ENCODE measurements at places on chromosomes 7 and 10.

- no peak for DNase-seq
Observed at GRCh38 chr10:5776881-5777197, 36.4 kb downstream of the GDI2 start.

DNA sequence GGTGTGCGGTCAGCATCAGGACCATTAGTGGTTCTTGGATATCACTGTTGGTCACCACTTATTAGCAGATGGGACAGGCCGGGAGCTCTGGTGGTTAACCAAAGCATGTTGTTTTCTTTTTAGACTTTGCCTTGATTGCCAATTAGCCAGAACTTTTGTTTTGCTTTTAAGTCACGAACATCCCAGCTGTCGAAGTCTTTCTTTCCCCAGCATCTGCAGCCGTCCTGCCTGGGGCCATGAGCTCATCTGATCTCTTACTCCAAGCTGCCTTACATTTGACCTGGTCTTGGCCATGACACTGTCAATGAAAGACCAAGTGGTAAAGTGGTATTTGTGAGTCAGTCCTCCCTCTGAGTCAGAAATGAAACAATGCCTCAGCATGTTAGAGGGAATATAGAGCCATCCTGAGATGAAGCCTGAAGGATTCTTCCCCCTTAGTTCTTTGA, 53.9 kb upstream of the CREB5 start:
- DNase-seq: no peak

GRCh38 chr10:133445268-133445732, 8.4 kb upstream of the SCART1 start:
- DNase-seq: no peak

- DNase-seq: no peak
Observed at GRCh38 chr7:45387837-45388236, 186.3 kb upstream of the ADCY1 start.

DNA sequence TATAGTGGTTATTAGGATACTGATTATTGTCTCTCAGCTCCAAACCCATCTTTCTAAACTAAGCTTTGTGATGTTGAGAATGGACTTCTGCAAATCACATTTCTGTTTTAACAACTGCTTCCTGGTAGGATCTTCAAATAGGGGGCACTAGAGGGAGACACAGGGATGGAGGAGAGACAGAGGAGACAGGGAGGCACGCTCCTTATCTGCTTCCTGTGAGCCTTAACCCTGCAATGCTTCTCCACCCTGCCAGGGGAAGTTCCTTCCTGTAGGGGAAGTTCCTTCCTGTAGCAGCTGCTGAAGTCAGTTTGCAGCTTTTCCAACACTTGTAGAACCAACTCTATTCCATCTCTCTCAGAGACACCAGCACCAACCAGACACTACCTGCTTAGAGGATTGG, 847.2 kb downstream of the CCSER2 start:
- DNase-seq: no peak

GRCh38 chr7:131633342-131633843, 77.0 kb upstream of the PODXL start:
- DNase-seq: no peak

DNA sequence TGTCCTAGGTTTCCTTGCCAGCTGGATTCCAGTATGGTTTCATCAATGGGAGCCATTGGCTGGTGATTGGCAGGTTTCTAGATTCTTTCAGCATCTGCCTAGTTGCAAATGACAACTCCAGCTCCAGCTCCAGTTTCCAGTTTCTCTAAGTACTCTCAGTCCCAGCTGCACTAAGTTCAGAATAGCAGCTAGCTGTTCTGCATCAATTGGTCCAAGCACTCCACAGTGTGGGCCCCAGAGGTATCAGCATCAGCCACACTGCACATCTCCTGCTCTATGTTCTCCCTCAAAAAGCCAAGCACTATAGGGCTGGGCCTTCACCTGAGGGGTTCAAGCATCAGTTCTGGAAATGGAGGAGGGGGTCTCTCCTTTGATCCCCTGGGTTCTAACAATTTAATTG, 143.4 kb downstream of the VPS50 start:
- DNase-seq: no peak

GRCh38 chr7:3438352-3438751, 137.3 kb downstream of the SDK1 start:
- no peak for DNase-seq

GRCh38 chr7:91557789-91558404, 293.7 kb downstream of the FZD1 start:
- DNase-seq: peak; percentile 92

DNA sequence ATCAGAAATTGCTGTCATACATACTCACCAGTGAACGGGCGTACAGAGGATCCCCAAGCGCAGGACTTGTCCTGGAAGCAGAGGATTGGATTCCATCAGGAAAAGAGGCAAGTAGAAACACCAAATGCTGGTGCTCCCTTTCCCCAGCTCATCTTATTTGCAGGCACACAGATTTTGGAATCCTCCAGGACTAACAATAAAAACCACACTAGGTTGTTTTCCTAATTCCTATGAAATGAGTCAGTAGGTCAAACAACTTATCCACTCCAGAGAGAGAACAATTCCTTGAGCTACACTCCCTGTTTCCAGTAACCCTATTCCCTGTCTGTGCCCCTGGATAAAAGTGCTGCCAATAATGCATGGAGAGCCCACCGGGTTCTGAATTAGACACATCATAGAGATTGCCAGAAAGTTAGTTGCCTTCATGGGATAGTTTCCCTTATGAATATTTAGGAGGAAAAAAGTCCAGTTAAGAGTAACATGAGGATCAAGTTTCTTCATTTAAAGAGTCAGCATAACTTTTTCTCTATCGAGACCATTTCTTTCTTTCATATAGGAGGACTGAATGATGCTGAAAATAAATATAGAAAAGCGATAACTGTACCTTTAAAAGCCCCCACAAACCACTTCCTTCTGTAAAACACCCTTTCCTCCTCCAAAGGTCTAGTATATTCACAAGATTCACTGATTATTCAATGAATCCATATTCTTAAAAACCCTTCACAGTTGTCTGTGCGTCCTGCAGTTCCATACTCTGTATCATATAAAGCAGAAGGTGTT, 178.3 kb upstream of the KLF14 start:
- no peak for DNase-seq

DNA sequence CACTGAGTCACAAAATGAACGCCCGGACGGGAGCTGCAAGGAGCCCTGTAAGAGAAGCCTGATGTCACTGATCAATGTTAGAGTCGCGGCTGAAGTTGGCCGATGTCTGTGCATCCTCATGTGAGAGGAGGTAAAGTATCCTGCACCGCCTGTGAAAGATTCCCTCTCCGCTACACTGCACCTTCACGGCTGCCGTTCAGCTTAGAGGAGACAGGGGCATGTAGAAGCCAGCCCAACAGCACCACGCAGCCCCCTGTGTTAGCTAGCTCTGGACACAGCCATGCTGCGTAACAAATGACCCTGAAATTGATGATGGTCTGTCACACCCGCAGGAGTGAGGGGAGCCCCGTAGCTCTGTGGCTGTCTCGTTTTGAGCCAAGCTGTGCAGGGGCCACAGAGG, 81.5 kb upstream of the DIP2C start:
- no peak for DNase-seq
